ENCODE measurements at places on chromosomes 7 and 10. TPM values are rescaled to one million over a fixed set of nuclear protein-coding genes. Genes with fewer than 3 reads are reported as not detected.
A peak's percentile ranks its signal among the peaks of the same experiment; 100 is the strongest.

MUC12 gene
- total RNA-seq = not detected

- DNase-seq = peak; percentile 59
These were observed 86.2 kb upstream of the DYNC1I1 start for GRCh38 chr7:95686109-95686508.

- DNase-seq = no peak
These were observed 526.4 kb downstream of the DNAJB6 start for GRCh38 chr7:157863176-157863575.

DNA sequence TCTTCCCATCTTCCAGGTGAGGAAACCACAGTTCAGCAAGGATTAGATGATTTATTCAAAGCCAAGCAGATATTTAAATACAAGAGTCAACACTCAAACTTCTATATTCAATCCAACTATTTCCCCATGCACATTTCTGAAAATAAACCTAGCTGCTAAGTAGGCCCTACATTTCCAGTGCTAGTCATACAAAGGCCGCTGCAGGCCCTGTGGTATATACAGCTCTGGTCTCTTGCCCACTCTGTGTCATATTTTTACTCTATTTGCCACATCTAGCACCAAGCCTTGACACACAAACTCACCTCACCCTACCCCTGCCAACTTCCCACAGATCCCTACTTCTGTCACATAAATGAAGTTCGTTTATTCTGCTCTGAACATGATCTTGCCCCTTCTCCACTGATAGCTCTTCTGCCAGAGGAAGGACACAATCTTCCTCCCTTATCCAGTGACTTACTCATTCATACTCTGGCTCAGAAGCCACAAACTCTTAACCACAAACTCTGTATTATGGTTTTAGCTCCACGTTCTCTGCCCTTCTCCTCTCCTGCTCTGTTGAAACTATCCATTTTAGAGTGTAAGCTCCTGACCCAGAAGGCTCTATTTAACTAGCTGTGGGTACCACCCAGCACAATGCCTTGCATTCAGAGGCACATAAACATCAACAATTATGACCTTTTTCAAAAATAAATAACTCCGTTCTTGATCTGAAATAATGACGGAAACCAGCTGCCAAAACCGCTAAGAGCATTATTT, 180.7 kb downstream of the CPEB3 start:
- no peak for DNase-seq

GRCh38 chr7:142836426-142836825, 18.4 kb upstream of the EPHB6 start:
- DNase-seq = no peak

DNA sequence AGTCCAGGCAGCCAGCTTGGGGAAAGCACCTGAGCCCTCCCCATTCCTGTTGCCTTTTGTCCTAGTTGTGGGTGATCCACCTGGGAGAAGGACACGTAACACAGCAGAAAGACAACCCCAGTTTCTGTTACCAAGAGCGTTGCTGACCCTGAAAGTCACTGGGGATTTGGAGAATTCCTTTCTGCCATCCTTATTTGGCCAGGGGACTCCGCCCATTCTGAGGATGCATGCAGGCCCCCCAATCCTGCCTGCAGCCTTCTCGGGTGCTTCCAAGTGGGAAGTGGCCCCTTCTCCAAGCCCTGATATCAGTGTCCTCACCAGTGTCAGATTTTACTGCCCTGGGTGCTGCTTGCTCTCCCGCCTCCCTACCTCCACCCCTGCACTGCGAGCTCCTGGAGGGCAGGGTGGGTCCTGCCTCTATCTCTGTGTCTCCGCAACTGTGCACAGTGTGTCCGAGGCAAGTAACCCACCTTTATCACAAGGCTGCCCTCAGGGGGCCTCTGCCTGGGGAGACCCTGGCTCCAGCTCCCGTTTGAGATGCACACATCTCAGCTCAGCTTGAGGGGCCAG, 9.2 kb upstream of the ADCY1 start:
- no peak for DNase-seq

Measured in heart left ventricle (tissue), 16 donors.